ENCODE measurements at places on chromosomes 1 and 21.

DNA sequence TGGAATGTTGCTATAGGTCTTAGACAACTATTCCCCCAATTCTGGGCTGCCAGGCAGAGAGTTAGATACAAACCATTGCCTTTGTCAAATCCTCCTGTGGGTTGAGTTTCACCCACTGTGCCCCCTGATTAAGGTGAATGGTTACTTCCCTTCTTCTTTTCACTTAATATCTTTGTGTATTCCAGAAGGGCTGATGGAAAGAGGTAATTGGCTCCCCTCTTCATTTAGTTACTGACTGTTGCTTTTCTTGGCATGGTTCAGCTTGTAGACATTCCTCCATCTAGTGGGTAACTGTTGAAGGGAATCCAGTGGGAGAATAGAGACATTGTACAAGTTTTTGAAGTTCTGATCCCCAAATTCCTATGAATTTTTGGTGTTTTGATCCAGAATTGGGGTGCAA, 43.8 kb upstream of the MACF1 start:
- peak; percentile 59 for DNase-seq

- peak; percentile 36 for DNase-seq
These were observed 47.1 kb upstream of the ETS2 start for GRCh38 chr21:38758501-38759214.

DNA sequence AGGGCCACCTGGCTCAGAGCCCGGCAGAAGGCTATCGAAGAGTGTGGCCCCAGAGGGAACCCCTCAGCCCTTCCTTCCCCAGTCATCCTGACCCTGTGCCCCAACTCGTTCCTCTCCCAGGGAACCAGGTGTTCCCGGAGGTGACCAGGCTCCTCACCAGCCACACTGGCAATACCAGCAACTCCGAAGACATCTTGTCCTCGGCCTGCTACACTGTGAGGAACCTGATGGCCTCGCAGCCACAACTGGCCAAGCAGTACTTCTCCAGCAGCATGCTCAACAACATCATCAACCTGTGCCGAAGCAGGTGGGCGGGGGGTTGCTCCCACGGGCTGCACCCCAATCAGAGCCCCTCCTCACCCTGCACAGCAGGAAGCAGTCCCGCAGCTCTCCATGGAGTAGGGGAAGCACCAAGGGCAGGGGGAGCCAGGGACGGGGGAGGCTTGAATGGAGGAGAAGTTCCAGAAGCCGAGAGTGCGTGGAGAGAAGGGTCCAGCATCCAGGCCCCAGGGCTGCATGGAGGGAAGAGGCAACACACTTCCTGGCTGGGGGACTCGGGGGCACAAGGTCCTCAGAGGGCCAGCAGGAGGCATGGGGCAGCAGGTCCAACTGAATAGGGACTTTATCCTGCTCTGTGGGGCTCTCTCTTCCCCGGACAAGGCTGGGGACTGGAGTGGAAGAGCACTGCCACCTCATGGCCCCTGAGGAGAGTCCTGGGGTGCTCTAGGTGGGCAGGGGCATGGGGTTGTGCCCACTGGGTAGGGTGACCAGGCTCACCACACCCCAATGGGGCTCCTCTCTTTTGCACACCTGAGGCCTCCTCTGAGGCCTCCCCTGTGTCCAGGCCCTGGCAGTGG, 41.7 kb downstream of the PKP1 start:
- no peak for DNase-seq

GRCh38 chr1:85133565-85134159, 67.2 kb downstream of the SYDE2 start:
- no peak for DNase-seq

DNA sequence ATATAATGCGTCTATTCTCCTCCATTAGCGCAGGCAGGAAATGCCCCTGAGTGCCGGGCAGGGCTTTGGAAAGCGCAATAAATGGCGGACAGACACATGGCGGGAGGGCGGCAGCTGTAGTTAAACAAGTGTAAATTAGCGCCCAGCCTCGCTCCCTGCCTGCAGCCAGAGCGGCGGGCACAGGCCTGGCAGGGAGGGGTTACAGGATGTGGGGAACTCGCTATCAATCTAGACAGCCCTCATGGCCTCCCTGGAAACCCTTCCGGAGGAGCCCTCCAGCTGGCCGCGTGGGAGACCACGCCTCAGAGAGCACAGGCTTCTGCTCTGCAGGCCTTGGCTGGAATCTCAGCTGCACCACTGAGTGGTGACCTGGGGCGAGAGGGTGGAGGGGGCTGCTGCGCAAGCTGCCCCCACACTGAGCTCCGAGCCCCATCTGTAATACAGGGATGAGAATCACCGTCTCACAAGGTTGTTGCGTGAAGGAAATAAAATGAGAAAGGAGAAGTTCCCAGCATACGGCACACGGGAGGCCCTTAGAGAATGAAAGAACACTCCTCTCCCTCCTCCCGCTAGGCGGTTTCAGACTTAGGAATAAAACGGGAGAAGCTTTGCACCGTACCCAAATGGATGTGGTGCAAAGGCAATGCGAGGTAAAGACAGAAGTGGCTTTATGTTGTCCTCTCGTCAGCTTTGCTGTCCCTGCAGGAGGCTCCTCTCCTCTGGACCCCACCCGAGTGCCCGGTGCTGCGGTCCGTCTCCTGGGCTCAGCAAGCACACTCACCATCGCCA, 167.2 kb upstream of the POU3F1 start:
- no peak for DNase-seq

GRCh38 chr1:151924691-151925587, 15.6 kb upstream of the THEM4 start:
- no peak for DNase-seq

DNA sequence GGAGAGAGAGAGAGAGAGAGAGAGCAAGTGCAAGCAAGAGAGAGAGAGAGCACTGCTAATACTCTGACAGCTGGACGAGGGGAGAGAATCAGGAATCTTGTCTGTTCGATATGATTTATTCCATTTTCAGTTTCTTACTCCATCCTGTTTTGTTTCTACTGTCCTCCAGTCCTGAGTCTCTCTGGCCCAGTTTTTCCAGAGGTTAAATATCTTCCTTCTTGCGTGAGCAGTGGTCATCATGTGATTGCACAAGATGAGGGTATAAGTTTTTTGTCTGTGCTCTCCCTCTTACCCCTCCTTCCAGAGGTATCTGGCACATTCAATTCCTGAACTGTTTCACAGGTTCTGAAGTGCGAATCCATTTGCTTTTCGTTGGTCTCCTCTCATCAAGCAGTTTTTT, 16.8 kb downstream of the UBE2U start:
- peak; percentile 35 for DNase-seq

GRCh38 chr1:77545970-77546369, 136.5 kb downstream of the ZZZ3 start:
- peak; percentile 65 for DNase-seq

DNA sequence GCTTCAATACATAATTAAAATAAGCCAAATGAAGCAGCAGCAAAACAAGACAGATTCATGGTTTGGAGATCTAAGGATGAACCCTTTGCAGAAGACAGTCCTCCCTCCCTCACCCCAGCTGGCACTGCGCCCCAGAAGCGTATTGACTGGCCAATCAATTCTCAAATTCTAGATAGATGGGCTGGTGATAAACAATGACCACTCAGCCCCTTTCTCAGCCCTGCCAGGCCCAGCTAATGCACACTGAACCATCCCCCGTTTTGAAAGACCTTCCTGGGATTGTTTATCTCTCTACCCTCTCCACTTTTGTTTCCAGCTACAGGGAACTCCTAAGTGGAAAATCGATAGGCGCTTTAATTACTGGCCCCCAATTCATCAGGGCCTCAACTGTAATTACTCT, 29.0 kb downstream of the TNR start:
- no peak for DNase-seq
